ENCODE measurements at places on chromosomes 12 and 14. TPM values are rescaled to one million over a fixed set of nuclear protein-coding genes. Genes with fewer than 3 reads are reported as not detected.

RNASE7 gene
- polyA plus RNA-seq: not detected

TSHR gene
- 3.7 TPM for polyA plus RNA-seq

DNA sequence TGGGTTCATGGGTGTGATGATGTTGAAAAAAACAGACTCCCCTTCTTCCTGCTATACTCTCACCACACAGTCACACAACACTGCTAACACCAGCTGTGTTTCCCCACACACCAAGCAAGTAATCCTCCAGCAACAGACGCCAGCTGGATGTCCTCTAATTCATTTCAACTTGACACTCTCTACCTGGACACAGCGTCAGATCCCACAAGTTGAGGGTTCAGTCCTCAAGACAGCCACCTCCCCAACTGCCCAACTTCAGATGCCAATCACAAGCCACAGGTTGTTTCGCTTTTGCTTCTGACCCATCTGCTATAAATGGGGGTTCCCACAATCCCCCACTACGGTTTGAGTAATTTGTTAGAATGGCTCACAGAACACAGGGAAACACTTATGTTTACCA, 49.3 kb downstream of the TMEM30B start:
- no peak overlapping the region for H3K27ac ChIP-seq
- H3K4me1 ChIP-seq: no peaks in the 10 kb centered on the region
- H3K4me3 ChIP-seq: no peak overlapping the region
- no peaks in the 10 kb centered on the region for H3K27me3 ChIP-seq
- no peaks in the 10 kb centered on the region for H3K36me3 ChIP-seq
- no peak for DNase-seq

DNA sequence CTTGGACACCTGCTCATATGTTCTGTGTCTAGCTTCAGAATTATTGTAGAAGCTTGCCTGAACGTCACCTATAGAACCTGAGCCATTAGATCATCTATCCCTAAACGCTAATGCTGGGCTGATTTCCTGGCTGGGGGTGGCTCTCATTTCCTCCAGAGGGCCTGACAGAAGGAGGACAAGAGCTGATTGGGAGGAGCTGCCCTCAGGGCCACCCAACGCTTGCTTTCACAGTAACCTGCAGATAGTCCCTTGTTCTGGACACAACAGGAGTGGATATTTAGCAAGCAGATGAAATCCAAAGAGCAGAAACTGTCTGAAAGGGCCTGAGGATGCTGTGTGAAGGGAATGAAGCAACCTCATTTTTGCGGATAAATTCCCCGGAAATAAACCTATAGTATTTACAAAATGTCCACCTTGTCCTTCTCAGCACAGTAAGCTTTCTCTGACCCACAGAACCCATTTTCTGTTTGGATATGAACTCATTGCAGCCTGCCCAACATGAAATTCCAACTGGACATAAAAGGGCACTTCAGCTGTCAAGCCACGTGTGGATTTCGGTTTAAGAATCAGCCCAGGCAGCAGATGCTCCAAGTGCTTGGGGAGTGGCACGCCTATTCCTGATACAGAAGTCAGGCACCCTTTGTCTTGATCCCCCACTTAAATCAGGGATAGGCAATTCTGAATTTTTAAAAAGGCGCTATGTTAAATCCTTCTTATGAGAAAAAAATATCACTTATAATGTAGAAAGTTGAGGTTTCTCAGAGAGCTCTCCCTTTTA, 32.8 kb upstream of the TUBA1C start:
- H3K4me3 ChIP-seq: peak overlapping the region; percentile 7
- H3K27ac ChIP-seq: peak overlapping the region; percentile 97
- H3K4me1 ChIP-seq: peaks cover 39% of the 10 kb centered on the region

DNA sequence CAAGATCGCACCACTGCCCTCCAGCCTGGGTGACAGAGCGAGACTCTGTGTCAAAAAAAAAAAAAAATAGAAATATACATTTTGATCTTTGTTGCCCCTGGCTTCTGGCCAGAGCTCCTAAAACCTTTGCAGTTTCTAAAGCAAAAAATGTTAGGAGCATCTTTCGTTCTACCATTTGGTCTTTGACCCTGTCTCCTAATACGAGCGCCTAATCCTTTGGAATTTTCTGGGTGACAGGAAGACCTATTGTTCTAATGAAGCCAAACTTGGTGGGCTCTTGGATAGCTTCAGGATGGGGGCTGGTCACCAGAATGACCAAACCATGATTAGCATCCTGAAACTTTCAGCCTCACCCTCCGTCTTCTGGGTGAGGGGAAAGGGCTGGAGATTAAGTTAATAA, 32.3 kb upstream of the CLIP1 start:
- H3K27me3 ChIP-seq: no peaks in the 10 kb centered on the region
- H3K4me3 ChIP-seq: no peak overlapping the region
- H3K27ac ChIP-seq: no peak overlapping the region
- no peaks in the 10 kb centered on the region for H3K4me1 ChIP-seq
- no peak for DNase-seq
- no peaks in the 10 kb centered on the region for H3K36me3 ChIP-seq

DNA sequence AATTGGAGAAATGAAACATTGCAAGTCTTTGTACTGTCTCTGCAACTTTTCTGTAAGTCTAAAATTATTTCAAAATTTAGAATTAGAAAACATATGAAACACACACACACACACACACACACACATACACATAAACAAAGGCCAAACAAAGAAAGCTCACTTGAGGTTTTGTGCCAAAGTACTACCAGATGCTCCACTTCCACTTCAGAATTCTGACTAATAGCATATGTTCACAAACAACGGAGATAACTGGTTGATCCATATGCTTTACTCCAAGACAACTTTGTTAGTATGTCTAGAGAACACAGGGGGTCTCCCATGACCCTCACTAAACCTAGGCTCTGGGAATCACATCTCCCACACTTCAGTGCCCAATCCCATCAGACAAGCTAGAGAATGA, 133.8 kb upstream of the CLEC14A start:
- H3K4me3 ChIP-seq: no peak overlapping the region
- no peaks in the 10 kb centered on the region for H3K4me1 ChIP-seq
- H3K27me3 ChIP-seq: no peaks in the 10 kb centered on the region
- no peaks in the 10 kb centered on the region for H3K36me3 ChIP-seq
- H3K27ac ChIP-seq: no peak overlapping the region
- DNase-seq: no peak
